ENCODE measurements at places on chromosomes 7 and 10. TPM values are rescaled to one million over a fixed set of nuclear protein-coding genes. Genes with fewer than 3 reads are reported as not detected.

The SLC29A4 gene
- 120 TPM for total RNA-seq

The C10orf53 gene
- total RNA-seq, result not detected

The ACSM6 gene
- total RNA-seq, result not detected

The HPSE2 gene
- total RNA-seq, result 0.10 TPM

The SLC26A4 gene
- total RNA-seq, result 0.43 TPM

The IDI2 gene
- not detected for total RNA-seq

The SUV39H2 gene
- total RNA-seq, result 38.4 TPM

The VENTX gene
- total RNA-seq, result 1.2 TPM

The CALHM1 gene
- not detected for total RNA-seq

The OR2F1 gene
- not detected for total RNA-seq

The NRG3 gene
- total RNA-seq, result 32.2 TPM

The ABCB4 gene
- total RNA-seq, result 0.65 TPM

The SFTPD gene
- total RNA-seq, result 0.40 TPM

The CRCP gene
- 32.4 TPM for total RNA-seq

The BEND7 gene
- total RNA-seq, result 47.8 TPM

The MRLN gene
- total RNA-seq, result not detected

The CLDN12 gene
- total RNA-seq, result 48.9 TPM

The ITGB8 gene
- total RNA-seq, result 37.2 TPM

The AOC1 gene
- 2.9 TPM for total RNA-seq

The C10orf105 gene
- total RNA-seq, result not detected

The HERC4 gene
- 62.1 TPM for total RNA-seq

The SLK gene
- total RNA-seq, result 29.9 TPM

The DLX6 gene
- 0.38 TPM for total RNA-seq

The ECD gene
- 29.7 TPM for total RNA-seq

The PLPP4 gene
- total RNA-seq, result not detected

The CAV2 gene
- total RNA-seq, result 9.4 TPM

The PRKAR1B gene
- 51.6 TPM for total RNA-seq

The TBC1D12 gene
- total RNA-seq, result 8.0 TPM

The PRR15 gene
- 13.0 TPM for total RNA-seq

The ANKRD1 gene
- total RNA-seq, result 61.8 TPM

The ITPRID1 gene
- 3.1 TPM for total RNA-seq

Data from progenitor cell of endocrine pancreas (in vitro differentiated cells).